ENCODE measurements at places on chromosomes 6 and 20.

DNA sequence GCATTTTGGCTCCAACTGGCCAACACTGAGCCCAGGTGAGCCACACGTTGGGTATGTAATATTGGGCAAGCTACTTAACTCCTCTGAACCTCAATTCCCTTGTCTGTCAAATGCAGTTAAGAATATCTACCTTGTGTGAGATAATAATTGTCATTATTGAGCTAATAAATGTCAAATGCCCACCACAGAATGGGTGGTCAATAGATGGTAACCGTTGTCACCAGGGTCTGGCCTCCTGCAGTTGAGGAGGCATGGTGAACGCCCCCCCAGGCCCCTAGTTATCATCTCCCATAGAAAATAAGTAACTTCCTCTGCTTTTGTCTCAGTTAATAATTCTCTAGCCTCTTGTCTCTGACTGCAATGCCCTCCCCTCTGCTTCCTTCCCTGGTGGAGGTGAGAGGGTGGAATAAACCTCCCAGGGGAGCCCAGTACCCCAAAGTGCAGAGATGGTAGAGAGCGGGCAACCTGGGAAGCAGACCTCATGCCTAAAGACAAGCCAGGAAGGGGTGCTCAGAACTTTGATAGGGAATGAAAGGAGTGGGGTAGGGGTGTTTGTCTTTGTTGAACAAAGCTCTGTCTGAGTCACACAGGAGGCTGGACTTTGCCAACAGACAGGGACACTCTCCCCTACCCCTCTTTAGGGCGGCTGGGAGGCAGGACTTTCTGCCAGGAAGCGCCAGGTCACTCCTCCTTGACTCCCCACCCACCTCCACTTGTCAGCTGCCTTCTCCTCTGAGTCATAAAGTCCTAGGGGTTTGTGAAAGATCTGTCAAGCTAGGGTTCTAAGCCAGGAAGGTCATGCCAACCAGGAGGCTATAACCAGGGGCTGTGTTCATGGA is 1.3 kb upstream of the UNC5CL start:
- DNase-seq = peak; percentile 73

- DNase-seq = no peak
Measured at GRCh38 chr20:16407251-16408067, 165.8 kb downstream of the KIF16B start.

GRCh38 chr6:149012040-149012545 is 265.3 kb downstream of the UST start:
- peak; percentile 94 for DNase-seq

- no peak for DNase-seq
Measured at GRCh38 chr20:42483730-42484303, 705.9 kb downstream of the PTPRT start.

GRCh38 chr6:41302638-41303037 is 16.2 kb upstream of the TREM1 start:
- DNase-seq = no peak

DNA sequence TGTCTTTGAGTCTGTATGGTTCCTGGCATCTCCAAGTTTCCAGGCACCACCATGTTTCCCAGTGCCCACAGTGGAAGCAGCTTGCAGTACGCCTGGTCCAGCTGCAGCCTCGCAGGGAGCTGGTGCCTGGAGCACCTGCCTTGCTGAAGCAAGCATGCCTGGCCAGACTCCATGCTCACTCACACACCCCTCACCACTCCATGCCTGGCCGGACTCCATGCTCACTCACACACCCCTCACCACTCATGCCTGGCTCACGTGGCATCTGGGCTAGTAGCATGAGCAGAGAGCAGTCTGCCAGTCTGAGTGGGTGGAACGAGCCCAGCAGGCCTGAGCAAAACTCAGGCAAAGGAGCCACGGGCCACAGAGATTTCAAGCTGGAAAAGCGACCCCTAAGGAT is 214.3 kb downstream of the TFAP2C start:
- DNase-seq = no peak

DNA sequence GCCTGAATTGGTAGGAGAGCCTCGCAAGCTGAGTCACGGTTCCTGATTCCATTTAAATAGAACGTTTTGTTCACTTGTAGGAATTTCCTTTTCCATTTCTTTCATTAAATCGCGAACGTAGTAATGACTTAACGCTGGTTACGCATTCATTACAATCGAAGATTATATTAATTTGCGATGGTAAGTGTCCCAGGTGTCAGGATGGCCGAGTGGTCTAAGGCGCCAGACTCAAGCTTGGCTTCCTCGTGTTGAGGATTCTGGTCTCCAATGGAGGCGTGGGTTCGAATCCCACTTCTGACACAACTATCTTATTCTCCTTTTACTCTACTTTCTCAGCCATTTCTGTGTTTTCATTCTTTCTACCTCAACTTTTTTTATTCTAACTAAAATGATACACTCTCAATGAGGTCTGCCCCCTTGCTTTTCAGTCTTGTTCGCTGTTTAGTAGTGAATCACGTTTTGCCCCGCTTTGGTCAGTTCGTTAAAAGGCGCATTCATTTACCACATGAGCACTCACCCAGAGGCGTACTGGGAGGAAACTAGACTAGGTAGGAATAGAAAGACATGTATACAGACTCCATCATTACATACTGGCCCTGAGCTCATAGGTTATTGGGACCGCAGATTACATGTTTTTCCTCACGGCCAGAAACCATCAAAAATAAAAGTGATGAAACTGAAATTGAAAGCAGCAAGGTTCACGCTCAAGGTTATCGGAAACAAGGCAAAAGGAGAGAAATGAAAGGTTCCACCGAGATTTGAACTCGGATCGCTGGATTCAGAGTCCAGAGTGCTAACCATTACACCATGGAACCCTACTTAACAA is 17.3 kb upstream of the TRIM27 start:
- peak; percentile 75 for DNase-seq

DNA sequence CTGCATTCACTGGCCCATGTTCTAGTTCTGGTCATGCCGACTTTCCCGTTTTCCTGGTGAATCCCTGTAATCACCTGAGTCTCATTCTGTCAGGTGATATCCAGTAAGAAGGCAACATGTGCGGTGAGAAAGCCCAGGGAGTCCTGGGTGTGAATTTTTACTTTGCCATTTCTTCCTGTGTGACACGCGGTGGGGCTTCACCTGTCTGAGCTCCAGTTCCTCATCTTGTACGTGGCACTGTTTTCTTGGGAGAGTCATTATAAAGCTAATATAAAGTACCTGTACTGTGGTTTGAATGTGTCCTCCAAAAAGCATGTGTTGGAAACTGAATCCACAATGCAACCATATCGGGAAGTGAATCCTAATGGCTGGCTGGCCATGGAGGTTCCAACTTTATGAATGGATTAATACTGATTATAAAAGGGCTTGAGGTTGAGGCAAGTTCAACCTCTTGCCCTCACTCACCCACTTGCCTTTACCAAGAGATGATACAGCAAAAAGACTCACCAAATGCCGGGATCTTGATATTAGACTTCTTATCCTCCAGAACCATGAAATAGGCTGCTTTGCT is 5.1 kb downstream of the HLA-E start:
- DNase-seq = no peak

DNA sequence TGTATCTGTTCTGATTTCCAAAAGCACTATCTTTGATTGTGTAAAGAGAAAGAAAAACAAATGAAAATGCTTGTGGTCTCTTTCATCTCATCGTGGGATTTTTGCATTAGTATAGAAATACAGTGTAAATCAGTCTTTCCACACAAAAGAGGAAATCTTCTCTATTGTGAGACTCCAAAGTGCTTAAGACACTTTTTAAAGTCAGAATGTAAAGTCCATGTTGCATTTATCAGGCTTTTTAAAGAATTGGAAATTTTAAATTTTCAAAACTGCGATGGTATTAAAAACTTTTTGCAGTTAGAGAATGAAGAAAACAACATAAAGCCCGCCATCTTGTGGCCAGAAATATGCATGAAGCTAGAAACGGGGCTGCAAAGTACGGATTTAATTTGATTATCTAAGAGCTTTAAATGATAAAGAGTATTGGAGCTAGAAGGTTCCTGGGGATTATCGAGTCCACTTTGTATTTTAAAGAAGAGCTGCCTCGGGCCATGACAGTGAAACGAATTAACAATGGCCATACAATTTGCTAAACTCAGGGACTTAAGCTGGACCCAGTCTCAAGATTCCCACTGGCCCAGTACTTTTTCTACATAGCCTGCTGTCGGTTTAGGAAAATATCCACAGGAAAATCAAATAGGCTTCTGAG is 339.6 kb downstream of the ARHGAP18 start:
- DNase-seq = no peak

Data from osteoblast (primary cell).